ENCODE measurements at places on chromosomes 11 and 22. TPM values are rescaled to one million over a fixed set of nuclear protein-coding genes. Genes with fewer than 3 reads are reported as not detected.

DNA sequence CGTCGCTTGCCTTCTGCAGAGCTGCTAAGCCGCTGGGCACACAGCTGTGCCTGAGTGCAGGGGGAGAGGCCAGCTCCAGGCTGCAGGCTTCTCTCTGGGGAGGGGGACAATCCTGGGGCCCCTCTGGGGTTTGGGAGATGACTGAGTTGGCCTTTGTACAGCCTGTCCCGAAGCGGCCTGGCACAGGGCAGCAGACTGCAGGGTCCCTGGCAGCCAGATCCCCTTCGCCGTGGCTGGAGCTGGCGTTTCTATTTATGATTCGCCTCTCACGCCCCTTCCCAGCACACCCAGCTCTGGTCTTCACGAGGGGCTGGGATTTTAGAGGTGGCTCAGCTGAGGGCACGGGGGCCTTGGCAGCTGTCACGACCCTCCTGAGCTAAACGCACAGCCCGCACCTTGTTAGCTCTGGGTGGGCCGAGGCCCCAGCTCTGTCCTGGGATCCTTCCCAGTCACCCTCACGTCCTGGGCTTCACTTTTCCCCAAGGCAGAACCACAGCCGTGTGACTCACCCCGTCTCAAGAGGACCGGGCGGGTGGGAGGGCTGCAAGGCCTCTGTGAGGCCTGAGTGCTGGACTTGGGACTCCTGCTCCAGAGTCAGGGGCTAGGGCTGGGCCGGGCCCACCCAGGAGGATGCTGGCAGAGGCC lies 18.4 kb downstream of the OSBPL5 start:
- DNase-seq: no peak

- DNase-seq: no peak
Measured at GRCh38 chr11:124756753-124757227, 4.7 kb upstream of the VSIG2 start.

DNA sequence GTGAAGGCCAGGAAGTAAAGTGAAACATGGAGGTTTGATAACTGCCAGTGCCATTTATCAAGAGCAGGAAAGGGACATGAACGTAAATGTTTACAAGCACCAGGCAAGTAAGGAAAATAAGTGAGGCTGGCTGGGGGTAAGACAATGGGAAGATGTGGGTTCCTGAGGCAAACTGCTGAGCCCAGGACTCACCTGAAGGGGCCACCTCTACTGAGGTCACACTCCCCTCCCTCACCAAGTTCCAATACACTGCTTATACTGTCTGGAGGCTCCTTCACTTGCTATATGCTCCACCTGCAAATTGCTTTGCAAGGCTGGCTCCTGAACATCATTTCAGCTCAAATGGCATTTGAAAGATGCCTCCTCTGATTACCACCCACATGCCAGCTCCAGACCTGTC lies 10.3 kb upstream of the ZC3H12C start:
- DNase-seq: no peak

DNA sequence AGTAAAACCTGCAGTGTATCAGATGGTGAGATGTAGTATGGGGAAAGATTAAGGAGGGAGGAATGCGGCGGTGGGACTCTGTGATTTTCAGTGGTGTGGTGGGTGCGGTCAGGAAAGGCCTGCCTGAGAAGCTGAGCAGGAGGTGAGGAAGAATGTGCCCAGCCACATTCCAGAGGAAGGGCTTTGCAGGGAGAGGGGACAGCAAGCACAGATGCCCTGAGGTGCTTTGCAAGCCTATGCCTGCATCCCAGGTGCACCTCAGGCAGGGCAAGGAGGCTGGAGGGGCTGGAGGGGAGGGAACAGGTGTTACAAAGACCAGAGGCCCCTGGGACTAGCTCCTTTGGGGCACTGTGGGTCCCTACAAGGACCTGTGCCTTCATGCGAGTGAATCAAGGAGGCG lies 42.1 kb downstream of the MYO7A start:
- DNase-seq: no peak

GRCh38 chr22:22815397-22816170 lies 72.0 kb upstream of the IGLL5 start:
- no peak for DNase-seq

DNA sequence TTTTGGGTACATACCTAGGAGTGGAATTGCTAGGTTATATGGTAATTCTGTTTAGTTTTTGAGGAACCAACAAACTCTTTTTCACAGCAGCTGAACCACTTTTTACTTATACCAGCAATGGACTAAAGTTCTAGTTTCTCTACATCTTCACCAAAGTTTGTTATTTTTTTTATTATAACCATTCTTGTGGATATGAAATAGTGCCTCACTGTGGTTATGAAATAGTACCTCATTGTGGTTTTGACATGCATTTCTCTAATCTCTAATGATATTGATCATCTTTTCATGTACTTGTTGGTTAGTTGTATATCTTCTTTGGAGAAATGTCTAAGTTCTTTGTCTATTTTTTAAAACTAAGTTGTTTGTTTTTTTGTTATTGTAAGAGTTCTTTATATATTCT lies 27.2 kb downstream of the STIM1 start:
- no peak for DNase-seq

Gene C11orf16
- not detected for total RNA-seq

- peak; percentile 81 for DNase-seq
Measured at GRCh38 chr11:118917481-118918127, 8.1 kb downstream of the BCL9L start.

DNA sequence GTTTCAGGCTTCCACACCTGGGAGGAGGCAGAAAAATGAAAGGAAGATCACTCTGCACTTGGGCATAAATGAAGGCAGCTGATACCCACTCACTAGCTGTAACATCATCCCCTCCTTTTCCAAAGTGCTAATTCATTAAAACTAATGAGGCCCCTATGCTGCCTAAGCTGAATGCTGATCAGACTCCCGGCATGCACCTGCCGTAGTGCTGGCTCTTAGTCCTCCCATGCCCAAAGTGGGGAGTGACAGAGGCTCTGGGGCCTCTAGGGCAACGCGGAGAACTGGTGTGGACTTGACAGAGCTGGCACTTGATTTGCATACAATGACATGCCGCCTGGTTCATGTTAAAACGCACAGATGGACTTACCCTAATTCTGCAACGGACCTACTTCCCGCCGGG lies 96.5 kb upstream of the NCAM1 start:
- DNase-seq: no peak

GRCh38 chr11:16226245-16226644 lies 130.1 kb downstream of the SOX6 start:
- DNase-seq: no peak

DNA sequence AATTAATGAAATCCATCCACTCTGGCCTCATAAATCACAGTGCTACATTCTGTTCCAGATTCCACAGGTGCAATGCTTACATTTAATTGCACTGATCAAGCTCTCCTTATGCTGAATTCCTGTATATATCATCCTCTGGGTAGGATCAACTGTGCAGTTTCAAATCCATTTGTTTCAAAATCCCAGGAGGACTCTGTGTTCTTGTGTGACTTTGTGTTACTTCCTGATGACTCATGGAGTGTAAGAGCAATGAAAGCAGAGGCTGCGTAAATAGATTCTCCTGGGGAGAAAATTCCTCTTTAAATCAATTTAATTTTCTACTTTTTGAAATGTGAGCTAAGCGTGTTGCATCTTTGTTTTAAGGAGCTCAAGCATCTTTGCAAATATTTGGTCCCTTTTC lies 752.7 kb downstream of the METTL15 start:
- no peak for DNase-seq

Gene KCNQ1OT1
- 0.16 TPM for total RNA-seq

- DNase-seq: no peak
Measured at GRCh38 chr11:109040303-109040702, 375.4 kb downstream of the DDX10 start.

Gene CASP5
- total RNA-seq: not detected

Gene OR5AP2
- total RNA-seq: not detected

DNA sequence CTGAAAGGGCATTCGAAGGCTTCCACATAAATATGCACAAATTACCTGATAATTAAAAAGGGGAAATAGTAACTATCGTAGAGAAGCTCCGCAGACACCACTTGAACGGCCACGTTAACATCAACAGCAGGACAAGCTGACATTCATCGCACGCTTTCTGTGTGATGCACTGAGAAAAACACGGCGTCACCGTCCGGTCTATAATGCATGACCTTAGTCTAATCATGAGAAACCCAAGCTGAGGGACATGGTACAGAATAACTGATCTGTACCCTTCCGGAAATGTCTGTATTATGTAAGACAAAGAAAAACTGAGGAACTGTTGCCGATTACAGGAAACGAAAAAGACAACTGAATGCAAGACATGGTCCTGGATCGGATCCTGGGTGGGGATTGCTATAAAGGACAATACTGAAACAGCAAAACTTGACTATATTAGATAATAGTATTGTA lies 678 bp upstream of the RANGAP1 start:
- peak; percentile 73 for DNase-seq

DNA sequence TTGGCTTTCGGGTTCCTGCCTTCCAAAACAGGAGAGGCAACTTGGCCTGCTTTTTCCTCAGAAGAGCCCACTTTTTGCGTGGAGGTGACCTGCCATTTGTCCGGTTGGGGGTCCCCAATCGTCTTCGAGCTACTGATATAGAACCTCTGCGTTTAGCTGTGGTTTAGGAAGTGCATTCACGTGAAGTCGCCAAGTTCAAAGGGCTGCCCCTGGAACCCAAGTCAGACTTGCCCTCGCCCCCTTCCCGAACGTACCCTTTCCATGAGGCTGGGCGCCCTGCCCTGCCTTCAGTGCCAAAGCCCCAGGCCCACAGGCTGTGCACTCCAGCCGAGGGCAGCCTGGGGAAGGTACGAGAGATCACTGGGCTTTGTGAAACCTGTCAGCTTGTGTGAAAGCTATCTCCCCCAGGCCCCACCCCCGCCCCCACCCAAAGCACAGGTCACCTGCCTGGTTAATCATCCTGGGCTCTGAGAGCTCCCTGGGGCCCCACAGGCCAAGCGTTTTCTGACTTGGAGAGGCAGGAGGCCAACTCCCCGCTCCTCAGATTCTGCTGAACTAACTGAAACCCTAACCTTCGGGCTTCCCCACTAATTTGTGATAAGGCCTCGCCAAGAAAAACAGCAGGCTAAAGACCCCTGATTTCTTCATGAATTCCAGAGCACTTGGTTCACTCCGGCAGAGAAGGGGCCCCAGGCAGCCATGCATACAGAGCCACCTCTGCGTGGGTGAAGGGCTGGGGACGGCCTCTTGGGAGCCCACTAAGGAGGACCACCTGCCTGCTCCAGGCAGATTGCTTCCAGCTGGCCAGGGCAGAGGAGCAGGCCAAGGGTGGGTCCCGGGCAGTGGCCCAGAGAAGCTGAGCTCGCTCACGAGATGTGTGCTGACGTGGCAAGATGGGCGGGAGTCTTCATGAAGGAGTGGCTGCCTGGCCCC lies 25.8 kb upstream of the KCNQ1OT1 start:
- no peak for DNase-seq

DNA sequence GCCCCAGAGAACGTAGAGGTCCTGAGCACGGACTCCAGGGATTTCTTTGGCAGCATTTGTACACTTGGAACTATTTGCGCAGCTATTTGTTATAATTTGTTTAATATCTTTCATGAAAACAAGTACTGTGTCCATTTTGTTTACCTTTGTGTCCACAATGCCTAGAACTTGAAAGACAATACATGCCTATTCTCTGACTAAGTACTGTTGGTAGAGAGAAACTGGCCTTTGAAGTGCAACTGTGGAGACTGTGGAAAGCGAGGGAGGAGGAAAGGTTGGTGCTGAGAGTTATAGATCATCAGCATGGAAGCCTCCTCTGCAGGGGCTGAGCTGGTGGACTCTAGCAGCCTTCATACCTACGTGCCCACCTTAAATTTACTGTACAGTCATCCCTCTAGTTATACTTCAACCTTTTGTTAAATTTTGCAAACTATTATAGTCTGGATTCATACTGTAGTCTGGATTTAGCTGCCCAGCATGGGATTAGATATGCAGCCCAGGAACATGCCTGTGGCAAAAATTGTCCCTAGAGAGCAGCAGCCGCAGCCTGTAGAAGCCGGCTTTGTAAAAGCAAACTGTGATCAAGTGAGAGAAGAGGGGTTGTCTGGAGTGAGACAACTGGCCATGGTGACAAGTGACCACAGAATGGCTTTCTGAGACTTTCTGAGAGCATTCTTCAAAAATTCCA lies 24.2 kb upstream of the YAP1 start:
- no peak for DNase-seq

DNA sequence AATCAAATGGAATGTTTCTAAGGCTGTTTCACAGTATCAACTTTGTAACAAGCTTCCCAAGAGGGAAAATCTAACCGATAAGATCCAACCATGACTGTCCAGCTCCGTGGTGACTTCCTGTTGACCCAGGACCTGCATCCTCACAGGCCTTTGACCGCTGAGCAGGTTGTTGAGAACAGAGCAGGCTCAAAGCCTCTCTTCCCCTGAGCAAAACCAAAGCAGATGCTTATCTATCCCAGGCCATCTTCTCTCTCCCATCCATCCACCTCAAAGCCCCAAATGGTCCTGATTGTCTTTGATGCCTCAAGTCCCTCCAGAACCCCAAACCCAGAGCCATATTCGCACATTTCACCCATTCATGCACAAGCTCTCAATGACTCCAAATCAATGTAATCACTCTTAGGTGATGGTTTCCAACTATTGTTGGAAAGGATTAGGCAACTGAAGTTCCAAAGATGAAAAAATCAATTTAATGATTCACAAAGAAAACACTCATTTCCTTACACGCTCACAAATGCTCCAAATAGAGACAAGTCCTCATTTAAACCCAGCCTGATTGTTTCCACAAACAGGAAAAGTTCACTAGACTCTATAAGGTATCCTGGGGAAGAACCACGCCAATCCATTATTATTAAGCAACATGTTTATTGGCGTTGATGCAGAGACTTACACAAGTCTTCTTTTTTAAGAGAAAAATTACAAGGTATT lies 48.7 kb downstream of the C11orf58 start:
- DNase-seq: no peak

Gene LDHAL6A
- total RNA-seq: not detected

GRCh38 chr11:104728927-104729326 lies 169.3 kb downstream of the CASP12 start:
- DNase-seq: no peak
